Activated gamma-delta T cell (primary cell): ENCODE measurements at places on chromosomes 3 and 15.

- no peak for DNase-seq
These were observed 12.7 kb upstream of the CFAP91 start for GRCh38 chr3:119690043-119690656.

DNA sequence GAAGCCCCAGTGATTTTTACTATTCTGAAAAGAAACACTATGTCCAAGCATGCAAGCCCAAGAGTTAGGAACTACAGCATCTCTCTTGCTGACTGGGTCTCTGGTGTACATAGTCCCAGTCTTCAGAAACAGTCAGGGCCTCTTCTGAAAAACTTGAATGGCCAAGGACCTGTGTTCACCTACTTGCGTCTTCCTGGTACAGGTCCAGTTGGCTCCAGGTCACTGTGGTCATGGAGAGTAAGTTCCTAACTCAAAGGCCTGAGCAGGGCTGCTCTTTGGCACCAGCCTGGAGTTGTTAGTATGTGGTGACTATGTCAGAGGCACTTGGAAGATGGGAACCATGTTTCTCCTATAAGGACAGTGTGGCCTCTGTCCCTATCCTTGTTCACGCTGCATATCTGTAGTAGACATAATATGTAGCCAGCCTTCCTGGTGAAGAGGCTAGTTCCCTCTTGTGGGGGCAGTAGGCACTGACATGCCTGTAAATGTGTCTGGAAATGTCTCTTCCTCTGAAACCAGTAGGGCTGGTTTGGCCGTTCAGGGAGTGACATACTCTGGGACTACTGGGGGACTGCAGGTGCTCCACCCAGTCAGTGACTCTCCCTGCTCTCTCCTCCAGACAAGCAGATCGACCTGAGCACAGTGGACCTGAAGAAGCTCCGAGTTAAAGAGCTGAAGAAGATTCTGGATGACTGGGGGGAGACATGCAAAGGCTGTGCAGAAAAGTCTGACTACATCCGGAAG is 2.6 kb upstream of the RBM15B start:
- no peak for DNase-seq

GRCh38 chr15:73683777-73684580 is at the start of gene CD276:
Gene CD276, plus strand, starts transcription at chr15:73684383. Its CDS starts 15,257 bp downstream, at chr15:73699640.
- no peak for DNase-seq

GRCh38 chr3:45497963-45498362 is 96.6 kb upstream of the LIMD1 start:
- DNase-seq, result no peak

DNA sequence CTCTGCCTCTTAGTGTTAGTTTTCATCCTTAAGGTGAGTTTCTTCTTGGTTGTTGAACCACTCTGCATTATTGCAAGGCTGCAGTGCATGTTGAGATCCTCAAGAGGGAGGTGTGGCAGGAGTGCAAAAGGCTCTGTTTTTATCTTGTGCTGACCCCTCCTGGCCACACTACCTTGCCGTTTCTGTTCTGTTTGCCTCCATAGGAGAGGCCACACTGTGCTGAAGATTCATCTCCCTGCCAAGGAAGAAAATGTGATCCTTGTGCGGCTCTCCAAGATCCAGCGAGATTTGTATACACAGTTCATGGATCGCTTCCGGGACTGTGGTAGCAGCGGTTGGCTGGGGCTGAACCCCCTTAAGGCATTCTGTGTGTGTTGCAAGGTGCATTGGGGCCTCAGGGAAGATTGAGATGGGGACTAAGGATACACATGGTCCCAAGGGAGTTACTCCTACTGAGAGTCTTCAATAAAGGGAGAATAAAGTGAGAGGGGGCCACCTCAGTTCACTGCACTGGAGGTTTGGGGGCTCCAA is 33.0 kb upstream of the TEX264 start:
- DNase-seq, result no peak

GRCh38 chr3:8597219-8597853 is 47.3 kb downstream of the SSUH2 start:
- no peak for DNase-seq

GRCh38 chr15:100717596-100717995 is 115.2 kb downstream of the ASB7 start:
- no peak for DNase-seq

DNA sequence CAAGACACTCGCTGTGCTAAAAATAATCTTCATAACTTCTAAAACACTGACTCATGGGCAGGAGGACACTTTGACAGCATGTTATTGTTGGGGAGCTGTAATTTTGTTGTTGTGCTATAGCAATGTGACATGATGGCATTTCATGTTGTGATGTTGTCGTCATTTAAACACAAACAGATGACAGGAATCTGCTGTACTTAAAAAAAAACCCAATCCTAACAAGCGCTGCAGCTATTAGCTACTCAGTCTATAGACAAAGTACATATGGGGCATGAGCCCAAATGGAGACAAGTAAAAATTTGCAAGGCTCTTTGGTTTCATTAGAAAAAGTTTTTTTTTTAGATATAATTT is 828 bp upstream of the ATOSA start:
- DNase-seq, result no peak

DNA sequence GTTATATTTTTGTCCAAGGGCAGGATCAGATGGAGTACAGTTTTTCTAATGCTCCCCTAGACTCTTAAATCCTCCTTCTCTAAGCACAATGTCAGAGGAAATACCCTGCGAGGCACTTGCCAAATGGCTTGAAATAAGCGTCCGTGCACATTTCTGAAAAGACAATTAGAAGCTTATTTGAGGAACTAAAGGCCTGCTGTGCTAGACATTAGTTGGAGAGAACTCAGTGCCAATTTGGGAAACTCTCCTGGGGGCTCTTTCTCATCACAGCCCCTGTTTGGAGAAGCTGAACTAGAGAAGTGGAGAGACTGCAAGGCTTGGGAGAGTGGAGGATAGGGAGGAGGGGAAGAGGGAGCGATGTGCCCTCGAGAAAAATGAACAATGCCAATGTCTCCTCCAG is 247.6 kb upstream of the C2CD4B start:
- no peak for DNase-seq

DNA sequence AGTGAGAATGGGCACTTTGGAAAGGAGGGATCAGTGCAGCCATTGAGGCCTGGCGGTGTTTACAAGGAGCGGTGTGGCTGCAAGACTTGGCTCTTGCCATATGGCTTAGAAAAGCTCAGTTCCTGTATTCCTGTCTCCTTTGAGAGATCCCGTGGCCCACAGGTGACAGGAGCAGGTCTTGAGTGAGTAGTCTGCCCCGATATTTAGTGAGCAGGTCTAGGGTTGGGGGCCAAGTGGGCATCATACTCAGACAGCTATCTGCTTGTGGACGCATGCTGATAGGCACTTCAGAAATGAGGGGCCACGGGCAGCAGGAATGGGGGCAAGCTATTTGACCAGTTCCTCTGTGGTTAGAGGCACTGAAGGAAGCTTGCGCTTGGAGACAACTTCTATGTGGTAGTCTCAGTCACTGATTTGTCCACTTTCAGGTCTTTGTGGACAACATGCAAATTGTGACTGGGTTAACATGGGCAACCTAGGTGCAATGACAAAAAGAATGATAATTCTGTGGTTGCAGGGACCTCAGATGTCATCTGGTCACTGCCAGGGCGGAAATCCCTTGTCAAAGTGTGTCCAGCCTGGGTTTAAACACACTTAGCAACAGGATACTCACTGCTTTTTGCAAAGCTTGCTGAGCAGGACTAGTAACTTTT is 1.1 kb downstream of the TMED3 start:
- DNase-seq, result no peak

DNA sequence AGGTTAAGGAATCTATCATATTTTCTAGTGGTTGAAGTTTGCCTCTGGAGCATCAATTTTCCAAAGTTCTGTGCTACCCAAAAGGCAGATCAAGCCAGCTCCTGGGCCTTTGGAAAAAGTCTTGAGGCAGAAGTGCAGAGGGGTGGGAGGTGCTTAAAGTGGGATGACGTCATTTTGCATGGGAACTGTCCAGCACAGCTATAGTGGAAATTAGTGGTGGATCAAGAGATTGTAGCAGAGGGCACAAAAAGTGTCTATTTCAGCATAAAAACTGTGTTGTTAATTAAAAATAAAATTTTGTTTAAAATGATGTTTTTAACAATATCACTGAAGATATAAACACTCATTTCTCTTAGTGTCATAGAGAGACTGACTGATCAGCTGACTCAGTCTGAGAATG is 221.9 kb downstream of the LRRN1 start:
- DNase-seq, result no peak

DNA sequence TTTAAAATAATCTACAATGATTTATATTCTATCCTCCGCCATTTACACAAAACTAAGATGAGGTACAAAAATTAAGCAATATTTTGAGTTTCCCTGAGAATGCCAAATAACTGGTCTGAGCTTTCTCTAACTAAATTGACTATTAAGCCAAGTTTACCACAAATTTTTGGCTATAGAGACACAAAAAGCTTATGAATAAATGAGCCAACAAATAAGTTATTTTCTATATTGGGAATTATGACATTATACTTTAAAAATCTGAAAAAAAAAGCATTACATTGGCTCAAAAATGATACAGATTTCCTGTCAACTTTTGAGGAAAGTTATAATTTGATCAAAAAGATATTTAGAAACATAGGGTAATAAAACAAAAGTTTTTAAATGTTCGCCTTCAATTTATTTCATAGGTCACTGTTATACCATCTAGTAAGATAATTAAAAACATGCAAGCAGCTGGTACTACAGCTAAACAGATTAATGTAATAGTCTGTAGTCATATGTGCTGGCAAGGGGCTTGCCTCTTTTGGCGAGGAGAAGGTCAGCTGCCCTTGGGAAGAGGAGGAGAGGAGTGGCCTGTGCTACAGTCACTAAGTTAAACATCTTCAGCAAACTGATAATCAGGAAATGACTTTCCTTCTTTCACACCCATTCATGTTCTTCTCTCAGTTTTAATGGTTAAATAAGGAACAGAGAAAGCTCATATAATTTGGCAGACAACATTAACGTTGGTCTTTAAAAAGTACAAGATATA is 318.5 kb downstream of the TBC1D5 start:
- DNase-seq, result no peak

DNA sequence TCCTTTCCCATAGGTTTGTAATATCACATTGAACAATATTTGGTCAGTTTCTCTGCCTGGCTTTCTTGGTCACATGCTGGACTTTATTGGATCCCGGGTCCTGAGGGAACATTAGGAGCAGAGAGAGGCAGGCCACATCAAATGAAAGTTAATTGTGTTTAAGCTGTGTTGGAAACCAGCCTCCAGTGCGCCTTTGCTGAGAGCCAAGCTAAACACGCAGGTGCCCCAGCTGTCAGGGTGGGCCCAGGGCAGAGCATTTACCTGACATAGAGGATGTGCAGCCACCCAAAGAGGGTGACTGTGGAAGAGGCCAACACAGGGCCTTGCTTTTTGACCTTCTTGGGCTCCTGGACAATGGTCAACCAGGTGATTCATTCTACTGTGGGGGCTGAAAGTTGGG is 149.3 kb downstream of the EBLN2 start:
- DNase-seq, result no peak

DNA sequence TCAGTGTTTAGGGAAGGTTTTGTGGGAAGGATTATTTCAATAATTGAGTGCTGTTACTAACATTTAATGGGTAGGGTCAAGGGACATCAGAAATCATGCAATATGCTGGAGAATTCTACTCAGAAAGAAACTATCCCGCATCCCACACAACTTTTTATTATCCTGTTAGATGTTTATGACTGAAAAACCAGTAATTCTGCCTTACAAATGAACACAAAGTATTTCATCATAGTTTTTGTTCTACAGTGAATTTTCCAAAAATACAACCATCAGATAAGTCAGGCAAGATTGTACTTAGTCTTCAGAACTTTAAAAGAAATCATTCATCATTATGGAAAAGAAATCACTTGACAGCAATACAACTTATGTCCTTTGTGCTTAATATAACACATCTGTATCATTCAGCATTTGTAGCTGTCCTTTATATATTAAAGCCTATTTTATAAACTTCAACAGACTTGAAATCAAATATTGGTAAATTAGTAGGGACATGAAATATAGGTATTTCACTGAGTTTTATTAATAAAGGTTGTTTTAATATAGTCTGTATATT is 61.9 kb downstream of the TRPM7 start:
- no peak for DNase-seq
